NCI-H1105 treated with DMSO at 0.1 percent for 48 hours (cell line): ENCODE measurements at places on chromosomes 5 and 9.

DNA sequence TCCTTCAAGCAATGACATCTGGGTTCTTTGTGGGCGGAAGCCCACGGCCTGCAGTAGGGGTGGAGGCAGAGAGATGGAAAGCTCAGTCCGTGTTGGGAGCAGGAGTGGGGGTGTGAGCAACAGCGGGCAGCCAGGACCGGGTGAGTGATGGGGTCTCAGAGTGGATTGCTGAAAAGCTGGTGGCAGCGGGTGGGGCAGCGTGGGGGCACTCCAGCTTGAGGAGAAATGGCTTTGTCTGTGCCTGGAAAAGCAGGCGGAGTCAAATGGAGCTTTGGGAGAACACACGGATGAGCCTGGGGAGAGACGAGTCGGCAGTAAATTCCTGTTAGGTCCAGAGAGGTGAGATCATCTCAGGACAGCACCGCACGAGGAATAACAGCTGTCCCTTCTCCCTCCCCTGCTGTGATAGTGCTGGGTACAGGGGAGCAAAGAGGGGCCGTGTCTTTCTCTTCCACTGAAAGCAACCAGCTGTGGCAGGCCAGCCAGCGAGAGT, 42.1 kb downstream of the CACNA1B start:
- no peak for DNase-seq

DNA sequence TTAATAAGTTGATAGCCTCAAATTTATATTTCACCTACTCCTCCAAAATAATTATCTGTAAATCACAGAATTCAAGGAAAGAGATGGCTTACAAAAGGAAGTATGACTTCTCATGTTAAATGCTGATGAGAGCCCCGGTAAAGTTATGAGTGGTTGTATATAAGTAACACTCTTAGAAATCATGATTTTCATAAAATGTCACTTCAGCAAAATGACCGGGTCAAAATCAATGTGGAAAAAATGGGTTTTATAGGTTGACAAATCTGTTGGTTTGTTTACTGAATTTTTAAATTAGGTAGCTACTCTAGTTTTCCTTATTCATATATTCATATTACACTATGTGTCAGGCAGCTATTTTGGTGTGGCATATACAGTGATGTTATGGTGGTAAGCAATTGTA, 1131.0 kb downstream of the TAF11L14 start:
- DNase-seq, result no peak

- no peak for DNase-seq
Observed at GRCh38 chr5:137078171-137078665, 420.9 kb downstream of the SPOCK1 start.

DNA sequence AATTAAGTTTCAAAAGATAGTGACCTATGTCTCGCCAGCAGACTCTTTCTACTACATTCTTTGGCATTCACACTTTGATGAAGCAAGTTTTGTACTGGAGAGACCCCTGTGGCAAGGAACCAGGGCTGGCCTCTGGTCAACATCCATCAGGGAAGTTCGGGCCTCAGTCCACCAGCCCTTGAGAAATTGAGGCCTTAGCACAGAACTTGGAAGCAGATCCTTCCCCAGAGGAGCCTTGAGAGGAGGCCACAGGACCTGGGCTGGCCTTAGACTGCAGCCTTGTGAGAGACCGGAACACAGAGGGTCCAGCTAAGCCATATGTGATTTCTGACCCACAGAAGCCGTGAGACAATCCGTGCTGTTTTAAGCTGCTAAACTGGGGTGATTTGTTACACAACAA, 317.9 kb downstream of the ZSWIM6 start:
- no peak for DNase-seq

DNA sequence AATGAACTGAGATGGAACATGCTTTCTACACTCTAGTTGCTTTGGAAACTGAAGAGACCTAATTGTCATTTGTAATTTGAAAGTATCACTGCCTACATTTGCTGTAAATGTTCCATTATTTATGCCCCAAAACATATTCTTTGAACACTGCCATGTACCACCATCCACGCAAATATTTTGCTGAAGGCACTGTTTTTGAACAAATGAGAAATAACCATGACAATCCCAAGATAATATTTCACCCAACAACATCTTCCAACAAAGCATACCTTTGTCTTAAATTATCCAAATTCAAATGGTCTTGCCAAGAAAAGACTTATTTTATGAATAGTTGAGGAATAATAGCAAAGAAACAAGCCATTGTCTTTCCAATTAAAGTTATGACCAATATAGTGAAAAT, 356.2 kb downstream of the SEMA5A start:
- DNase-seq, result no peak

DNA sequence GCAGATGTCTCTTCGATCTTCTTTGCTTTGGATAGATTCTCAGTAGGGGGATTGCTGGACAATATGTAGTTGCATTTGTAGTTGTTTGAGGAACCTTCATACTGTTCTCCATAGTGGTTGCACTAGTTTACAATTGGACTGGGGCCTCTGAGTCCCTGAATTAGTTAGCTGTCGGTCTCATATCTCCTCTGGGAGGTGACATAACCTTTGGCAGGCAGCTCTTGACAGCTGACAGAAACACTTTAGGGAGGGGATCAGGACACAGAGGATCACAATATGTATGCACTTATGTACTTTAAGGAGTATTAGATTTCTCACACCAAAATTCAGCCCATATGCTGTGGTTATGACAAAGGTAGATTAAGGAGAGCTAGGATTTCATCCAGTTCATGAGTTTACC, 1279.9 kb upstream of the DMAC1 start:
- DNase-seq, result no peak

DNA sequence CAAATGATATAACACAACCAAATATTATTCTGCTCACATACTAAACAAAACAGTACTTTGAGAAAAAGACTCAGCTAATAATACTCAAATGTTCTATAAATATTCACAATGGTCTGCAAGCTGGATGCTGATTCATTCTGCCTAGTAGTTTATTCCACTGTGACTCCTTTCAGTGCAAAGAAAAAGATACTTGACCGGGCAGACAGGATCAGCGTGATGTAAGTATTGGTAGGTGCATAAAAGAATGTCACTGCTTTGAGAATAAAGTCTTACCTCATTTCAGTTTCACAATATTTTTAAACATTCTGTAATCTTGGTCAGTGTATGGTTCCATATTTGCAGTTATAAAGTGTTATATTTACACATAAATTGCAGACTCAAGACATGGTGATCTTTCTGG, 223.0 kb upstream of the NUDT12 start:
- DNase-seq, result no peak

DNA sequence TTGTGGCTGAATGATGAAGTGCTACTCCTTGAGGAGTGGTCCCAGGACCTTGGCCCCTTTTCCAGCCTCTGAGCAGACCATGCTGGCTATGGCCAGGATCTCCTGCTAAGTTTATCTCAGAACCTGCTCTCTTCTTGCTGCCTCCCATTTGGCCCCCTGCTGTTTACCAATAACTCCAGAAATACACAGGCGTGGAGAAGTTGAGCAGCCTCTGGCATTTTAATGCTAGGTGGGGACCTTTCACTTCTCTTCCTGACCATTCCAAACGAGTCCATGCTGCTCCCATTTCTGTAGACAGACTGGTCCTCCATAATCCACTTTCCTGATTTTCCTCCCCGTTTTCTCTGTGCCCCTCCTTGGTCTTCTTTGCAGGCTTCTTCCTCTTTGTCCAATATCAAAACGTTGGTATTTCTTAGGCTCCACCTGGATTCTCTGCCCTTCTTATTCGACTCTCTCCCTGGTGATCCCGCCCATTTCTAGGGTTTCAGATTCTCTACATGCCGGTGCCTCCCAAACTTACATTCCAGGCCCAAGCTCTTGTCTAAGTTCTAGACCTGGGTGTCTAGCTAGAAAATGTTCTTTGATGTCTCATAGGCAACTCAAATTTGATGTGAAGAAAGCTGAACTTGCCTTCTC, 33.4 kb upstream of the TNFAIP8 start:
- no peak for DNase-seq

DNA sequence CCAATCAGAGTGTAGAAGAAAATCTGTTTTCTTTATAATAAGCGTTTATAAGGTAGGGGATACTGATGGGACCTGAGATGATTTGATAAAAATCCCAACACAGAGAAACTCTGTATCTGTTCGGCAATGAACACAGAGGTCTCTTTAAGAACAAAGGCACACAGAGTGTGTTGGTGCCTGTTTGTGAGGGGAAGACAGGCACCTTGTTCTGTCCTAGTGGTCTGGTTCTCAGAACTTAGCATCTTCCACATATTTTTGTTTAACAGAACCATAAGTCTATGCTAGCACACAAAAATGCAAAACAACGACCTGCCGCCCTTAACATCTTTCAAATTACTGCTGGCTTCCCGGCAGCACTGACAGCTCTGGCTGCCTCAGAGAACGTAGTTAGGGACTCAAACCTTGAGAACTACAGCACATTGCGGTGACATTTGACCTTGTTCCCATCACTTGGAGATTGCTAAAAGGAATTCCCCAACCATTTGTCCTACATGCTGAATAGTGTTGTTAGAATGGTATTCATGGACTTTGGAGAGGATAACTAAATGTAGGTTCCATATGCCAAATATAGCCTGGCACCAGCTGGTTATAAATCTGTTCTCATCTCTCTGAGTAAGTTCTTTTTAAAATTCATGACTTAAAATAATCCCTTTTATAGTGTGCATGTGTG, 871.7 kb upstream of the TYRP1 start:
- no peak for DNase-seq

GRCh38 chr5:151155775-151156506, 1.6 kb downstream of the ANXA6 start:
- peak; percentile 4 for DNase-seq

GRCh38 chr9:33751536-33752129, 43.7 kb upstream of the PRSS3 start:
- no peak for DNase-seq

GRCh38 chr9:108569624-108570023, 286.2 kb downstream of the ACTL7B start:
- no peak for DNase-seq

DNA sequence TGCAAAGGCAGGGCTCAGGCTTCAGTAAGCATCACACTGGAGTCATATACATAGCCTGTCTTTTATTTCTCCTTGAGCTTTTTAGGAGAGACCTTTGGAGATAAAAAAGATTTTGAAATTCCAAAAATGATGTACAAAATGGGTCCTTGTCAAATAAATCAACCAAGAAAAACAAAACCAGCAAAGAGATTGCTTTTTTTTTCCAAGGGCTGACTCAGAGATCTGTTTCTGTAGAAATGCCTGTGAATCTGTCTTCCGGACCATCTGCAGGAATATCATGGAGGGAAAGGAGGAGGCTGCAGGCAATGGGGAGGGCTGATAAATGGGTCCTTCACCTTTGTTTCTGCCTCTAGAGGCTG, 77.4 kb downstream of the SLIT3 start:
- DNase-seq, result no peak

DNA sequence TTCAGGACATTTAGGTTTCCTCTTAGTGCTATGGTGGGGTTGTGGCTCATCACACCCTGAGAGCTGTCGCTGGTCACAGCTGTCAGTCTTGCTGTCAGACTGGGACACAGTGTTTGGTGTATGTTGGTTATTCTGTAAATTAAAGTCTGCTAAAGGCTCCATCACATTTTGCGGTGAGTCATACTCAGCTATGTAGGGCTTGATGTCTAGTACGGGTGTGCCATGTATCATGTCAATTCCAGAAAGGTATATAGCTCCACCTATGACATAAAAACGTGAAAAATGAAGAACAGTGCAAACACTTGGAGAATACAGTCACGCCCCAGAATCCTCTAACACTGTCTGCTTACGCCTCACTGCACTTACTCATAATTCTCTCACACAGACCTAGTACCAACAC, 11.9 kb downstream of the TRMO start:
- no peak for DNase-seq

DNA sequence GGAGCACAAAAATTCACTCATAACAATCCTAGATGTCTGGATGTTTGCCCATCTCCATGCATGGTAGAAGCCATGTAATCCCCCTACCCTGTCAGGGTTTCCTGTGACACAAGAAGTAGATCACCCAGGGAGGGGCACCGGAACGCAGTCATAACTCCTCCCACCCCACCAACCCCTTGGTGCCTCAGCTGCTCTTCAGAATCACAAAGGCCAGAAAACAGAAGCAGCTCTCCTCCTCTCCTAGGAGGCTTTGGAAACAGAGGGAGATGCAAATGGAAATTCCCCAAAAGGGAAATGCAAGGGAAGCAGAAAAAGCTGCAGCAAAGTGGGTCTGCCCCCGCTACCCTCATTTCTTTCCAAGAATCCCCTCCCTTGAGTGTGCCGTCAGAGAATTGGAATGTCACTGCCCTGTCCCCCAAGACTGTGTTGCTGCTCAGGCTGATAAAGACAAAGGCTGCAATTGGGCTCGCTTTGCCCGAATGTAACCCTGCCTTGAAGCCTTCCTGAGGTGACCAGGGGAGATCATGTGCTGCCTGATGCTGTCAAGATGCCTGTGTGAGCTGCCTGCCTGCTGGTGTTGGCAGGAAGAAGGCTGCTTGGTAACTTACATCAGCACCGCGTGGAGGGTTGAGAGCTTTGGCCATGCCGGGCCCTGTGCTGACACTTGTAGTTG, 65.5 kb upstream of the ABCA1 start:
- no peak for DNase-seq

DNA sequence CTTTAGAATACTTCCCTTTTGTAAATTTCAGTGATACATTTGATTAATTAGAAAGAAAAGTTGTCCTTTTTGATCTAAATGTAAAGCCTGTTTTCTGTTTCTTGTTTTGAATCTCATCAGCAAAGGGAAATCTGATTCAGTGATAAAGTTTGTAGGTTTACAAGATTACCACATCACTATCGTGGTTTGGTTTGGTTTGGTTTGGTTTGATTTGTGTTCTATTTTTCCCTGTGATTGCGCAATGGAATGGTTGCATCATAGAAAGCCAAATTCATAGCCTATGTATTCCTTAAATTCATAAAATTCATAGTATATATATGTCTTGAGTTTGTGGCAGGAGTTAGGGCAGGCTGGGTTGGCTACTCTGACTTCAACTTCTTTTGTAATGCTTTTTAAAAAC, 15.2 kb downstream of the SRFBP1 start:
- no peak for DNase-seq

GRCh38 chr5:168740092-168740800, 161.1 kb upstream of the PANK3 start:
- no peak for DNase-seq

GRCh38 chr9:22098643-22099332, 89.7 kb upstream of the CDKN2B start:
- no peak for DNase-seq

DNA sequence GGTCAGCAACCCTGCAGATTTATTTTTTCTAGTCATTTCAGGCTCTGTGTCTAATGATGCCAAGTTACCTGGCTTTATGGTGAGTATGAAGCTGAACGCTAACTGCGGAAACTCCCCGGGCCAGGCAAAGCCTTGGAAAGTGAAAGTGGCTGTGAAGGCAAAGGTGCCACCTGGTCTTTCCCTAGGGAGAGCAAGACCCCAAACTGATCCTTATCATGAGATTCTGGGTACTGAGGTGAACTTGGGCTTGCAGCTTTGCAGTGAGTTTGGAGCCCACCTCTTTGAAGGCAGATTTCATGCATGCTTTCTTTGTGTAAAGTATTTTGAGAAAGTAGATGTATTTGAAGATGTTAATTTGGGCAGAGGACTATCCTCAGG, 63.3 kb downstream of the CARTPT start:
- no peak for DNase-seq

GRCh38 chr5:4205398-4205797, 609.8 kb downstream of the IRX1 start:
- DNase-seq, result no peak
